ENCODE measurements at places on chromosomes 5 and 9.

- no peak for DNase-seq
These were observed 216.5 kb downstream of the PDZD2 start for GRCh38 chr5:31855134-31856040.

DNA sequence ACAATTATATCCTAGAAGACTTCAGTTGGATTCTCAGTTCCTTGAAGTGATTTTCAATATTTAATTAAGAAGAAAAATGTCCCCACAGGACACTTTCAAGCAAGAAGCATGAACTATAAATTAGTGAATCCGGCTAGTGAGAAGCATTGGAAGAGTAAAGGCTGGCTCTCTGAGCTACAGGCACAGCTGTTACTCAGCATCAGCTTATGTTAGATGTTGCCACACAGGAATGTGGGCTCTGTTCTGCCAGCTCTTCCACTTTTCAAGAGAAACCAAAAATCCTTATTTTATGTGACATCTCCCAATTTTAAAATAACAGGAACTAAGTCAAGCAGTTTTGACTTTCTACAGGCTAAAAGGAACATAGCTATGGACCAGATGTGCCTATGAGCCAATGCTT is 14.9 kb downstream of the ZNF474 start:
- DNase-seq: no peak

DNA sequence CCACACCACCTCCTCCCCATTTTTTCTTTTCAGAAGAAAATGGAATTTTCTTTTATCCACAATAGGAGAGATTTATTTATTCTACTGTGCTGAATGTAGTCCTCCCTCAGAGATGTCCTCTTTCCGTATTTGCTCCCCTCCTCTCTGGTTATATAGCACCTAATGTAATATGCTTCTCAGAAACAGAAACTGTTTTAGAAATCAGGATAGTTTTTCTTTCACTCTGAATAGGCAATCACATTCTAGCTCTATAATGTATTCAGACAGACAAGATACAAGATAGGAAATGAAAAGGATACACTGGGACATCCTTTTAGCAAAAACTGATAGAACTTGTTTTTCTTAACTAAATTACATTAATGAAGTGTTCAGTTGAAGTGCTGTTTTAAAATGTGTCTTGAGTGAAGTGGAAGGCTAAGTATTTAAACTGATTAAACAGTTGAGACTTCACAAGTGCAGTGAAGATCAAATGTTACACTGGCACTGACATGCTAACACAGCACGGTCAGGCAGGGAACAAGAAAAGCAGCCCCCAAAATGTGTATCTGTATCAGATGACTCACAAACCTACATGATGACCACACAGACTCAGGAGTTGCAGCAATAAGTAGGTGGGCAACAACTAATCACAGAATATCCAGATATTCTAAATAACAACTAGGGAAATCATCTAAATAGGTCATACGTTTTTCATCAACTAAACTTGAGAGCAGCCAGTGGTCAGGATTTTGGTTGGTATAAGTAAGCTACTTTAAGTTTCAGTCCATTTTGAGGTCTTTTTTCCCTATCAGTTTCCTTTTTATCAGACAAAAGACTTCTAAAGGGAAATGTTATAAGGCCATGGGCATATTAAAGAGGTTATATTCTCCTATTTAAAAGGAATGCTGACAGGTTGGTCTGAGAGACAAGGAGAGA is 260.4 kb downstream of the MLLT3 start:
- DNase-seq: no peak

GRCh38 chr9:35731415-35732184 is 395 bp downstream of the TLN1 start:
- DNase-seq: no peak

DNA sequence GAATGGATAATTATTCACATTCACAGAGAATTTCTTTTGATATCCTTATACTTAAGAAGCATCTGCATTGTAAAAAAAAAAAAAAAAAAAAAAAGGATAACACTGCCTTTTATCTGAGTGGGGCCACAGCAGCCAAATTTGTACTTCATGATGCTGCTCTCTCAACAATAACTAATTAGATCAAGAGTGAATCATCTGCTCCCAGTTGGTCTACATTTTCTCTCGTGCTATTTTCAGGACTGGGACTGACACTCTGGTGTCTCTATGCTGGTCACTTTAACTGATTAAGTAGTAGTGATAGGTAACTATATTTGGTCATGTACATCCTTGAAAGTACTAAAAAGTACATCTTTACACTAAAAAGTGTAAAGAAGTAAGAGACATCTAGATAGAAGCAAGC is 90.1 kb downstream of the RFX3 start:
- DNase-seq: no peak

All from lung microvascular endothelial cell (primary cell).